Fibroblast of villous mesenchyme (primary cell): ENCODE measurements at places on chromosomes 5 and 9. TPM values are rescaled to one million over a fixed set of nuclear protein-coding genes. Genes with fewer than 3 reads are reported as not detected.

STK32A gene
- 0.97 and 2.2 TPM in 2 replicates for total RNA-seq

C9orf57 gene
- not detected in 2 replicates for total RNA-seq

LHX2 gene
- not detected in 2 replicates for total RNA-seq

GGTA1 gene
- total RNA-seq = not detected in 2 replicates

ELOVL7 gene
- under 0.01 TPM in 1 of 2 replicates, not detected in the other for total RNA-seq

PITX1 gene
- total RNA-seq = 19.9 and 66.7 TPM in 2 replicates

MYOZ3 gene
- under 0.01 TPM in 2 replicates for total RNA-seq

TAF1L gene
- under 0.01 TPM in 1 of 2 replicates, not detected in the other for total RNA-seq

FBP2 gene
- not detected in 2 replicates for total RNA-seq

DMRTA1 gene
- 0.32 and 0.86 TPM in 2 replicates for total RNA-seq

AQP7 gene
- total RNA-seq = not detected in 2 replicates

DMRT2 gene
- not detected in 2 replicates for total RNA-seq

PLCXD3 gene
- total RNA-seq = 0.32 and 0.43 TPM in 2 replicates

ABCA2 gene
- total RNA-seq = 14.7 and 15.5 TPM in 2 replicates

F2RL2 gene
- total RNA-seq = 29.8 and 43.2 TPM in 2 replicates

ADRA1B gene
- total RNA-seq = under 0.01 and 0.43 TPM in 2 replicates
